Upper lobe of right lung (tissue), 1 donor: ENCODE measurements at places on chromosomes 13 and 19. TPM values are rescaled to one million over a fixed set of nuclear protein-coding genes. Genes with fewer than 3 reads are reported as not detected.

DNAAF3 gene
- total RNA-seq: 1.5 TPM

GRCh38 chr13:110014719-110015118, 228.3 kb upstream of the IRS2 start:
- H3K4me3 ChIP-seq: no peak overlapping the region
- H3K36me3 ChIP-seq: no peaks in the 10 kb centered on the region
- H3K27ac ChIP-seq: no peak overlapping the region
- H3K27me3 ChIP-seq: no peaks in the 10 kb centered on the region

- no peaks in the 10 kb centered on the region for H3K4me1 ChIP-seq
- no peak overlapping the region for H3K27ac ChIP-seq
- no peak for DNase-seq
These were observed 318.8 kb downstream of the TEX29 start for GRCh38 chr13:111639196-111639705.

CEACAM16 gene
- not detected for total RNA-seq

- no peaks in the 10 kb centered on the region for H3K4me1 ChIP-seq
- no peak overlapping the region for H3K27ac ChIP-seq
- DNase-seq: no peak
- H3K27me3 ChIP-seq: no peaks in the 10 kb centered on the region
These were observed 117.9 kb downstream of the ITGBL1 start for GRCh38 chr13:101570410-101570809.

- no peak overlapping the region for H3K27ac ChIP-seq
- peaks cover 34% of the 10 kb centered on the region for H3K36me3 ChIP-seq
- peak; percentile 85 for DNase-seq
- no peak overlapping the region for H3K4me3 ChIP-seq
- H3K27me3 ChIP-seq: peaks cover 5% of the 10 kb centered on the region
These were observed 1.8 kb upstream of the APOE start for GRCh38 chr19:44903602-44904425.

IRF3 gene
- 86.4 TPM for total RNA-seq

- no peaks in the 10 kb centered on the region for H3K27me3 ChIP-seq
- peaks cover 18% of the 10 kb centered on the region for H3K4me1 ChIP-seq
- H3K36me3 ChIP-seq: no peaks in the 10 kb centered on the region
- DNase-seq: peak; percentile 72
These were observed 4.3 kb upstream of the RLN3 start for GRCh38 chr19:14023404-14024235.

DNA sequence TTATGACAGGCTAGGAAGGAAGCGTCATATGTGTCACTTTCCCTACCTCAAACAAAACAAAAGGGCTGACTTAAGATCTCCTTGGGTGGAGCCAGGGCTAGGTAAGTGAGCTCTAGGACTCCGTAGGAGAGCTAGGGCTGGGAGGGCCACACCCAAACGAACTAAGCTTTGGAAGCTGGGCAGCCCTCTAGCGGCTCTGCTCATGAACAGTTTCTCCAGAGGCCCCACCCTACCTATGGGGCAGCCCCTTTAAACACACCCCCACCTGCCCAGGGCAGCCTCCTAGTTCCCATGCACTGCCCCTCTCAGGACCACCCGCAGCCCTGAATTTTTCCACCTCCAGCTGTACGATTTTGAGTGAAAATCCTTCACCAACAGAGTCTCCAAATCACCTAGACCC, 3.5 kb downstream of the PEG3 start:
- H3K36me3 ChIP-seq: no peaks in the 10 kb centered on the region
- DNase-seq: no peak
- H3K27me3 ChIP-seq: no peaks in the 10 kb centered on the region

GRCh38 chr13:97342136-97342535, 91.8 kb upstream of the RAP2A start:
- H3K27me3 ChIP-seq: no peaks in the 10 kb centered on the region
- no peak overlapping the region for H3K4me3 ChIP-seq
- H3K4me1 ChIP-seq: peaks cover 20% of the 10 kb centered on the region
- H3K27ac ChIP-seq: peak overlapping the region; percentile 13

DNA sequence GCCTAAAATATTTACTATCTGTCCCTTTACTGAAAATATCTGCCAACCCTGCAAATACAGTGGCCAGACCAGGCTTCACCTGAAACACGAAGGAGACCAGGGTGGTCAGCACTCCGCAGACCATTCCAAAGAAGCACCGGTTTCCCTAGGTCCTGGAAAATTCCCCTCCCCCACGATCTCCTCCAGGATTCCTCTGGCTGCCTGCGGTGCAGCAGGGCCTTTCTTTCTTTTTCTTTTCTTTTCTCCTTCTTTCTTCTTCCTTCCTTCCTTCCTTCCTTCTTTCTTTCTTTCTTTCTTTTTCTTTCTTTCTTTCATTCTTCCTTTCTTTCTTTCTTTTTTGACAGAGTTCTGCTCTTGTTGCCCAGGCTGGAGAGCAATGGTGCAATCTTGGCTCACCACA, 152.7 kb downstream of the USP12 start:
- H3K27ac ChIP-seq: peak overlapping the region; percentile 47
- H3K36me3 ChIP-seq: no peaks in the 10 kb centered on the region

ZNF100 gene
- total RNA-seq: 14.5 TPM
